Activated CD4-positive, alpha-beta T cell treated with anti-CD3 and anti-CD28 coated beads, Interleukin-2, amount 50 U/mL, for 1 hour (primary cell): ENCODE measurements at places on chromosomes 2 and 18.

DNA sequence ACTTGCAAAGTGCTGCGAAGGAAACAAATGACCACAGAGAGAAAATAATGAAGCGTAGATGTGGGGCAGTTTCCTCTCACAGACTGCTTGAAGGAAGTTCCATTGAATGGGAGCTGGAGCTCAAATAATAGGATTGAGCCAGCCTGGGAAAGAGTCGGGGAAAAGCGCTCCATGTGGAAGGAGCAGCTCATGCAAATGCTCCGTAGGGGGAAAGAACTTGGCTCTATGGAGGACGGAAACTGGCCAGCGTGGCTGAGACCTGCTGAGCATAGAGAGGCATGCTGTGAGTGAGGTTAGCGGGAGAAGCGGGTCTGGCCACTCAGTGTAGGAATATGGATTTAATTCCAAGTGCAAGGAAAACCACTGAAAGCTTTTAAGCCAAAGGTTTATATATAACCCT, 28.6 kb upstream of the VIT start:
- no peak for DNase-seq

DNA sequence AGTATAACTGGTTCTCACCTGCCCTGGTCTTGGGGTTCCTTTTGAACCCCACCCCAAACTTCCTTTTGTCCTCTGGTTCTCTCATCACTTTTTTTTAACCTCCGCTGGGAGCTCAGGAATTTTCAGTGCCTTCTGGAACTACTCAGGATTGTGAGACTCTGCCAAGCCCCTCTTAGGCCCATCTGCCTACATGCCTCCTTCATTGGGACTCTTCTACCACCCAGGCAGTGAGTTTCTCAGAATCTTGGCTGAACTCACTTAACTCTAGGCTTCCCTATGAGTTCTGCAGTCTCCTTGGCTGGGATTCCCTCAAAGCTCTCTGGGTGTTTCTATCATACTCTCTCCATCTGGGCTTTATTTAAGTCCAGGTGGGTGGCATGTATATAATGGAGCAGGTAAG, 86.3 kb downstream of the MDH1 start:
- DNase-seq = no peak

DNA sequence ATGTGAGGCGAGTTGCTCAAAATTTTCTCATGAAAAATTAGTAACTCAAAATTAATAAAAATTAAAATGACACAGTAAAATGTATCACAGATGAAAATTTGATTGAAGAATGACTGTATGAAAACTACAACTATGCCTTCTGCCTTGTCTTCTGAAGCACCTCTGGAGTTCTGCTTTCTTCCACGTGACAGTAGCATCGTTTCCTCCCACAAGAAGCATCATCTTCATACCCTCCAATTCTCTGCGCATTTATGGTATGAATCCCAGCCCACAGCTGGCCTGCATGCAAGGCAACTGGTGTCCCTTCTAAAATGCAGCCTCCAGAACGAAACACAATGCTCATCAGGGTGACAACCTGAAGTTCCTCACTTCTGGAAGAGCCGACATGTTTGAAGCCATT, 189.9 kb downstream of the MYO1B start:
- no peak for DNase-seq

DNA sequence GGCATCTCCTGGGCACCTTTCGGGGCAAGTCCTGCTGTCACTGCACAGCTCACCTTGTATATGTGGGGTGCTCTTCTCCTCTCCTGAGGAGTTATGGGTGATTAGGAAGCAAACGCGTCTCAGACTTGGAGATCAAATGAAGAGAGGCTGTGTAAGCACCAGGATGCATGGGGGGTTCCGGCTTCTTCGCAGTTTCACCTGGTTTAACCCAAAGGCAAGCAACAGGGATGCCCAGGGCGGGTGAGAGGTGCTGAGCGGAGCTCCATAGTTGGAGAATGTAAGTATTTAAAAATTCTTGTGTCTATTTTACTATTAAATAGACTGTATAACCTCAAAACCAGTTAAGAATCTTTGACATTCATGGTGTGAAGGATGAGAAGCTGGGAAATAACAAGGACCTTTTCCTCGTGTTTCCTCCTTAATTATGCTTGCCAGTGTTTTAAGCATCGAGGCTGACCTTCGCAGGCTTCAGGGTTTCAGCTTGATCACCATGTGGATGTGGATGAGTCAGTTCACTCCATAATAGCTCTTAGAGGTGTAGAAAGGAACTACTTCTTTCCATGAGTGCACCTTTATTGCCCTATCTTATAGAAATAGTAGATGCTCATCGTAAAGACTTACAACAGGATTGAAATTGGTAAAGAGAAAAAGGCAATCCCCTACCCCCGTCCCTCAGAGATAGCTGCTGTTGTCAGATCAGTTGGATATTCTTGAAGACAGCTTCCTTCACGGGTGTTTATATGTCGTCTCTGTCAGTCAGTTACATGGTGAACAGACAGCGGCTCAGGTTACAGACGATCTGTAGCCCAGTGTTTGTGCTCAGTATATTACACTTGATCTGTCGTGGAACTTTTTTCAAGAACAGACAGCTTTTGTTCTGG, 201.1 kb downstream of the AGAP1 start:
- DNase-seq = no peak

GRCh38 chr2:232629129-232629475, 4.3 kb upstream of the EFHD1 start:
- no peak for DNase-seq

DNA sequence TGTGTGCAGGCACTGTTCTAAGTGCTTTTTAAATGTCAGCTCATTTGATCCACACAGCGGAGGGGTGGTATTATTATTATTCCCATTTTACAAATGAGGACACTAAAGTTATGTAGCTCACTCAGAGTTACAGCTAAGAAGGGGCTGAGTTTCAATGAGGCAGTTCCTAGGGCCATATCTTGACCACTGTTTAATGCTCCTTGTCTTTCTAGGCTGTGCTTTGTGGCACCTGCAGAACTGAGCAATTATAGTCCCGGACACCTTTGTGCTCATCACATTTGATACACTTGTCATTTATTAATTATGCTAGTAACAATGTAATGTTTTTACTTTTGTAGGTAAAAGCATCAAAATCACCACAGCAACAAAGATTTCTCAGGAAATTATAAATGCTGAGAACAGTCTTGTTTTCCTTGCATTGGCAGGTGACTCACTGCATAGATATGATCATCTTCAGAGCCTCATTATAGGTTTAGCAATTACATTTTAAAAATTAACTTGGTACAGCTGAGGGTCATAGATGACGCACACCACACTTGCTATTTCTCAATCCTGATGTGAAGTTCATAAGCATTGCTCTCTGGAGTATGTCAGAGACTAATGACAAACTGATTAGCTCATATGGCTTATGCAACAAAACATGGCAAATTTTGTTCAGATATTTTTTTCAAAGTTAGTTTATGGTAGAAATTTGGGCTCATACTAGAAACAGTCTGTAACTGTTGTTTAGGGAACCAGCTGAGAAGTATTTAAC, 366.8 kb downstream of the TGIF1 start:
- DNase-seq = no peak

DNA sequence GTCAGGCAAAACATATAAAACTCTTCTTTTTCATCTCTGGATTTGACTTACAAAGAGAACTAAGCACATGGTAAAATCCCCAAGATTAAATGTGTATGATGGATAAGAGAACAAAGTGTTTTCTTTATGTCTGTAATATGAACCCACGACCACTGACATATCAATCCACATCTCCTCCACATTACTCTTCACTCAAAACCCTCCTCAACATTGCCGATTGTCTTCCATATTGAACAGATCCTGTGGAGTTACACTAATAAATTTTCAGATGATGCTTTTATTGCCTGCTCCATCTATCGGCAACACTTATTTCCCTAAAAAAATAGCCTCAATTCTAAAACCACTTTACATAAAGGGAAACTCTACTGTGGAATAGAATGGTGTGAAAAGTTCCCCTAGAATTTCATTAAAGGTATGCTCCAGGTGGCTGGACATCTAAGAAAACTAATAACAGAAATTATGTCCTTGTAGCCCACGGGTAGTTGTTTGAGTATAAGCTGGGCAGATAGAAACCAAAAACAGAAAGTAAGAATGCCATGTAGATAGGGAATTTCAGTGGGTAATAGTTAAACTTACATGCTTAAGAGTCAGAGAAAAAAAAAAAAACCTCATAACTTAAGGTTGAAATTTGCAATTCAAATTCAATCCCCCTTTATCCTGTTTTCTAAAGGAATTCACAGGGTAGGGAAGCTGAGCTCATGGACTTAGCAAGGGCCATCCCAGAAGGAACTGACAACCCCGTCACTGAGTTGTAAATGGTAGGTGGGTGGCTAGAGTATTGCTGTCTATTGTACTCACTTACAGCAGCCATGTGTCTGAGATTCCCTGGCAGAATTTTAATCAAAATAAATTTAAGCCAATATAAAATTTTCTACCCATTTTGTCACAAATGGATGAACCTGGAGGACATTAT, 305.4 kb upstream of the LYPD1 start:
- no peak for DNase-seq

DNA sequence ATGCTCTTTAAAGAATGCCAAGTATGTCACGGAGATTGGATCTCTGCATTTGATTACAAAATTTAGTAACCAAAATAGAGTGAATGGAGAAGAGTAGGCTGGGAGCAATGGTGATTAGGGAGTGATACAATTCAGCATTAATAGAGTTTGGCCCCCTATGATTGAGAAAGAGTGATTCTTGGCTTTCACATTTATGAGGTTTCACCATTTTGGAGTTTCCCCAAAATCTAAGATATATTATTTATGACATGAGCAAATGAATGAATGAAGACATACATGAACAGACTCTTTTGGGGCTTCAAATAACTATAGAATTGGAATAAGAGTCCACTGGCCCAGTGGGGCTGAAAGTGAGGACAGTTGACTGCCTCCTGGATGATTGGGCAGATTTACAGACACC, 255.2 kb downstream of the LPIN1 start:
- no peak for DNase-seq
